IMR-90 (cell line): ENCODE measurements at places on chromosomes 6 and 20.

DNA sequence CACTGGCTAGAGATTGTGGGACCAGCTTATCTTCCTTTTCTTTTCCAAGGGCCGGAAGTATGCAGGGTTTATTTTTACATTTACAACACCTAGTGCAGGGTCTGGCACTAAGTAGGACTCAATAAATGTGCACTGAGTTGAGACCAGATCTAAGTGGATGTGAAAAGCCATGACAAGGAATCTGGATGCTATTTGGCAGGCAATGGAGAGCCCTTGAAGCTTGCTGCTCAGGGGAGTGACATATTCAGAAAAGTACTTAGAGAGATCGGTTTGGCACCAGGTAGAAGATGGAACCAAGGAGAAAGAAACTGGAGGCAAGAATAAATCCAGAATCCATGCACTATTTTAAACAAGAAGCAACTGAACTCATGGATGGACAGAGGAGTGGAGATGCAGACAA, 815.8 kb downstream of the MAFB start:
- no peak overlapping the region for H3K27ac ChIP-seq
- no peak overlapping the region for H3K4me3 ChIP-seq
- DNase-seq: no peak
- H3K36me3 ChIP-seq: no peaks in the 10 kb centered on the region
- 0 out of 2 replicates have a peak, but pooled peaks cover 3% of the 10 kb centered on the region for H3K27me3 ChIP-seq
- no peaks in the 10 kb centered on the region for H3K4me1 ChIP-seq

DNA sequence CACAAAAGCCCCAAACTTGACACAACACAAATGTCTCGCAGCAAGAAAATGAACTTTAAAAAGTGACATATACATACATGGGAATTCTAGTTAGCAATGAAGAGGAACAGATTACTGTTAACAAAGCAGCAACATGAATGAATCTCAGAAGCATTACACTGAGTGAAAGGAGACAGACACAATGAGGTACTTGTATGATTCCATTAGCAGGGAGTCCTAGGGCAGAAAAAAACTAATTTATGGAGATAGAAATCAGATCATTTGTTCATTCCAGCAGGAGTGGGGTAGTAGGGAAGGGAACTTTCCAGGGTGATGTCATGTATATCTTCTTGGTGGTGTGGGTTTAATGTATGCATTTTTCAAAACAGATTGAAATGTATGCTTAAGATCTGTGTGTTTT, 524.4 kb downstream of the KIF16B start:
- no peak overlapping the region for H3K4me3 ChIP-seq
- H3K36me3 ChIP-seq: no peaks in the 10 kb centered on the region
- H3K27ac ChIP-seq: no peak overlapping the region
- H3K27me3 ChIP-seq: no peaks in the 10 kb centered on the region

- H3K27ac ChIP-seq: no peak overlapping the region
- DNase-seq: no peak
- H3K4me1 ChIP-seq: no peaks in the 10 kb centered on the region
- H3K36me3 ChIP-seq: no peaks in the 10 kb centered on the region
- no peak overlapping the region for H3K4me3 ChIP-seq
Observed at GRCh38 chr6:67252663-67253062, 1382.4 kb upstream of the ADGRB3 start.

DNA sequence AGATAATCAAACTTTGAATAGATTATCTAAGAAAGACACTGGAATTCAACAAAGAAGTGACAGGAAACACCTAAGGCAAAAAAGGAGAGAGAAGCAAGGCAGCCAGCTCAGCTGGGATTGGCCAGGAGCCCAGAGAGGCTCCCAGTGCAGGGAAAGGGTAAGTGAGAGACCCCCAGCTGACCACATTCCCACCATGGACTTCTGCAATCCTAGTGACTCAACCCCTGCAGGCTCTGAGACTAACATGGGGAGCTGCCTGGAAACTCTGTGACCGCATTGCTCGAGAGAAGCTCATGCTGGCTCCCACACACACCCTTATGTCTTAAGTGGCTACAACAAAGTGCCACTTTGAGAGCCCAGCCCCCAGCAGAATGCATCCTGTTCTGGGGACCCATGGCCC, 215.1 kb downstream of the PACRG start:
- H3K36me3 ChIP-seq: no peaks in the 10 kb centered on the region
- H3K27ac ChIP-seq: no peak overlapping the region
- peak; percentile 61 for DNase-seq
- H3K4me1 ChIP-seq: no peaks in the 10 kb centered on the region
- no peaks in the 10 kb centered on the region for H3K27me3 ChIP-seq

DNA sequence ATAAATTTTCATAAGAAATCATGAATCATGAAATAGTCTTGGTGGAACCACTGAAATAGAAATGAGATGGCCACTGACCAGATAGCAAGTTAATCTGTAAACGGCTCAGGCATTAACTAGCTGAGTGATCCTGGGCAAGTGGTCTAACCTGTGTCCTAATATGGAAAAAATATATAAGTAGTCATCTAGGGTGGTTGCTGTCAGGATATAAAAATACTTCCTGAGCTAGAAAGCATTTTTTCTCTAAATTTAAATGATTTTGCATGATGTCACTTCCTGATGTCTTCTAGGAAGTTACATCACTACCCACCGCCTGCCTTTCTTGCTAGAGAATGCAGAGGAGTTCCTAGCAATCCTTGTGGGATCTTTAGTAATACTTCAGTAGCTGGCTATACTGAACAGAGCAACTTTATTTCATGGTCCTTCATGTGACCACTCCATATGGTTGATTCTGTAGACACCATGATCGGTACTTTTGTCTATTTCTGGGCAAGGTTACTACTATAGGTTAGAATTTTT, 228.1 kb upstream of the CEP162 start:
- no peaks in the 10 kb centered on the region for H3K4me1 ChIP-seq
- no peaks in the 10 kb centered on the region; the same call in 1 of the 2 replicates for H3K27me3 ChIP-seq
- no peak for DNase-seq
- no peak overlapping the region for H3K4me3 ChIP-seq

DNA sequence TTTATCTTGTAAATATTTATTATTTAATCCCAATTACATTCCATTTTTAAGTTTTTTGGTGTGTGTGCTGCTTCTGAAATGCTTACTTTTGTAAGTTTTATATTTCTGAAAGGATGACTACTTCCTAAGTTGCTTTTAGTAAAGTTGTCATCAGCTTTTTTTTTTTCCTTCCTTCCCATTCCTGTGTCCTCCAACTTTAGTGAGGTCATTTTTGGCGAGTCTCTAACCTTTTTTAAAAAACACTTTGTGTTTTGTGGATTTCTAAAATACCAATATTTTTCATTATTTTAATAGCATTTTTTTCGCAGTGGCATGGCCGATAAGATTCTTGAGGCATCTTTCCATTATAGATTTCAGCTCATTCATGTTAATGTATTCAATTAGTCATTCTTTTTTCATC, 30.9 kb downstream of the FIG4 start:
- no peak for DNase-seq
- no peaks in the 10 kb centered on the region for H3K4me1 ChIP-seq
- H3K36me3 ChIP-seq: no peaks in the 10 kb centered on the region; the same call in 1 of the 2 replicates
- H3K27ac ChIP-seq: no peak overlapping the region
- no peaks in the 10 kb centered on the region for H3K27me3 ChIP-seq
- H3K4me3 ChIP-seq: no peak overlapping the region

GRCh38 chr20:41505184-41505583, 113.0 kb downstream of the CHD6 start:
- no peaks in the 10 kb centered on the region for H3K27me3 ChIP-seq
- H3K27ac ChIP-seq: no peak overlapping the region
- H3K4me1 ChIP-seq: peaks cover 18% of the 10 kb centered on the region
- H3K4me3 ChIP-seq: no peak overlapping the region
- DNase-seq: no peak

DNA sequence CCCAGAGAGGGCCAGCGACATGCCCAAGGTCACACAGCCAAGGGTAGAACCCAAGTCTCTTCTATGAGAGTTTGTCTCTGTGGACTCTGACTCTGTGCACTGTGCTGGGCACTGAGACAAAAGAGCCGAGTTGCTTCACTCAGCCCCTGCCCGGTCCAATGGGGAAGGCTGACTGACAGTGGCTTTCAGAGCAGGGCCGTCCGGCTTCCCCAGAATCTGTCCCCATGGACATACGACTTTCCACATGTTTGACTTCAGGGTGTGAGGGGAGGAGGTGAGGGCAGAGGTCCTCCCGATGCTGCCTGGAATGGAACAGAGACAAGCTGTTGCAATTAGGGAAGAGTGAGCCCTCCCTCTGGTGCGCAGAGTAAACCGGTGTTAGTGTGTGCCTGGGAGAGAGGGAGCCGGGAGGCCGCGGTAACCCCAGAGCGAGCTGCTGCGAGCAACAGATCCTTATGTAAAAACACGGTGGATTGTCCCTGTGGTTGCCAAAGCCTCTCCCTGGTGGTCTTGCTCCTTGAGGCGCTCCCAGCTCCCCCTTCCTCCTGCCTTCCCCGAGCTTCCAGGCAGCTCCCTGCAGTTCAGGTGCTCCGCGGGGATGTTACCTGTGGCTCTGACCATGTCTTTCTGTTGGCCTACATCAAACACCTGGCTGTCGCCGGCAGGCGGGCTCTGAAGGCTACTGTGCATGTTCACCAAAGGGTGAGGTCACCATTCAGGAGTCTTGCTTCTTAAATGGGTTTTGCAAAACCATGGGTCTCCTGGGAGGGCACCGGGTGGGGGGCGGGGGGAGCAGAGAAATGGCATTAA, 672 bp downstream of the SIRPA start:
- peaks cover 22% of the 10 kb centered on the region for H3K4me1 ChIP-seq
- DNase-seq: no peak
- H3K4me3 ChIP-seq: peak overlapping the region; percentile 77
- H3K27ac ChIP-seq: peak overlapping the region; percentile 90
- peaks cover 3% of the 10 kb centered on the region for H3K36me3 ChIP-seq
- no peaks in the 10 kb centered on the region for H3K27me3 ChIP-seq

GRCh38 chr6:35733633-35734032, 3.2 kb upstream of the ARMC12 start:
- H3K4me1 ChIP-seq: no peaks in the 10 kb centered on the region
- H3K27ac ChIP-seq: no peak overlapping the region
- DNase-seq: no peak
- no peaks in the 10 kb centered on the region for H3K27me3 ChIP-seq
- no peak overlapping the region for H3K4me3 ChIP-seq
- no peaks in the 10 kb centered on the region for H3K36me3 ChIP-seq

DNA sequence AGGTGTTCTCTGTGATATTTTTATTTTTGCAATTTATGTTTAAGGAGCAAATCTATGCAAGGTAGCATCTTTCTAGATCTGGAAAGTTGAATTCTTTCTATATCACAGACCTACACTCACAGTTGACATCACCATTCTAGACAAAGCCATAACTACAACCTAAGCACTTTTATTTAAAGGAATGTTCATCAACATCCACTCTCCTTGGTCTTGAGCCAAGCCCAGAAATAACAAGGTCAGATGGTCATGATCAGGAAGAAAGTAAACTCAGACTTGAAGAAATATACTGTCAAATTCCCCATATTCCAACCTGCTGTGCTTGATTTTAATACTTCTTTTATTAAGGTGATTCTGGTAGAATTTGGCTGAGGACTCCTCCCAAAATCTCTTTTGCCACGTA, 32.2 kb downstream of the MMUT start:
- H3K4me1 ChIP-seq: no peaks in the 10 kb centered on the region; the same call in 1 of the 2 replicates
- H3K27ac ChIP-seq: no peak overlapping the region
- H3K36me3 ChIP-seq: peaks cover 6% of the 10 kb centered on the region

- DNase-seq: no peak
- no peaks in the 10 kb centered on the region for H3K27me3 ChIP-seq
- H3K4me3 ChIP-seq: no peak overlapping the region
- H3K36me3 ChIP-seq: no peaks in the 10 kb centered on the region
- H3K27ac ChIP-seq: no peak overlapping the region
- H3K4me1 ChIP-seq: no peaks in the 10 kb centered on the region
Observed at GRCh38 chr6:168583126-168583525, 142.1 kb downstream of the SMOC2 start.

DNA sequence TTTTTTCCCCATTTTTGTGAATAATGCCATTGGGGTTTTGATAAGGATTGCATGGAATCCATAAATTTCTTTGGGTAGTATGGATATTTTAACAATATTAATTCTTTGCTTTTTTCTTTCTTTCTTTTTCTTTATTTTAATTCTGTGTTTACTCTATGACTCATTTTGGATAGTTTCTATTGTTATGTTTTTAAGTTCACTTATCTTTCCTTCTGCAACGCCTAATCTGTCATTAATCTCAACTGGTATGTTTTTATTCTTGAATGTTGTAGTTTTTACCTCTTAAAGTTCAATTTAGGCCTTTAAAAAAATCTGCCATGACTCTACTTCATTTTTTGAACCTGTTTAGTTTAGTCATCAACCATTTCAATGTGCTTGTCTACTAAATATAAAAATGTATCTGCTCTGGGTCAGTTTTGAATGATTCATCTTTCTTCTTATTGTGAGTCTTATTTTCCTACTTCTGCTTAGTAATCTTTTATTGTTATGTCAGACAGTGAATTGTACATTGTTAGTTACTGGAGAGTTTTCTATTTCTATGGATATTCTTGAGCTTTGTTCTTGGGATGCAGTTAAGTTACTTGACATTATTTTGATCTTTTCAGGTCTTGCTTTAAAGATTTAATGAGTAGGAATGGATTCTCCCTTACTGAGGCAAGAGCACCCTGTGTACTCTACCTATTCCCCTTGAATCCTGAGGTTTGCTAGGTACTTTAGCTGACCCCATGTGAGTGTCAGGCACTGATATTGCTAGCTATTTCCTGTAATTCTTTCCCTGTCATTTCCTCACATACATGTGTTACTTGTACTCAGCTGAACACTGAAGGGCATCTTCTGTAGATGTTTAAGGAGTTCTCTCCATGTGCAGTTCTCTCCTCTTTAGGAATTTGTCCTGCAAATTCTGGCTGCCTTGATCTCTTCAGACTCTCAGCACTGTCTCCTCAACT, 104.2 kb downstream of the TFAP2B start:
- H3K27ac ChIP-seq: no peak overlapping the region
- no peak for DNase-seq
- H3K36me3 ChIP-seq: no peaks in the 10 kb centered on the region
- H3K4me3 ChIP-seq: no peak overlapping the region

DNA sequence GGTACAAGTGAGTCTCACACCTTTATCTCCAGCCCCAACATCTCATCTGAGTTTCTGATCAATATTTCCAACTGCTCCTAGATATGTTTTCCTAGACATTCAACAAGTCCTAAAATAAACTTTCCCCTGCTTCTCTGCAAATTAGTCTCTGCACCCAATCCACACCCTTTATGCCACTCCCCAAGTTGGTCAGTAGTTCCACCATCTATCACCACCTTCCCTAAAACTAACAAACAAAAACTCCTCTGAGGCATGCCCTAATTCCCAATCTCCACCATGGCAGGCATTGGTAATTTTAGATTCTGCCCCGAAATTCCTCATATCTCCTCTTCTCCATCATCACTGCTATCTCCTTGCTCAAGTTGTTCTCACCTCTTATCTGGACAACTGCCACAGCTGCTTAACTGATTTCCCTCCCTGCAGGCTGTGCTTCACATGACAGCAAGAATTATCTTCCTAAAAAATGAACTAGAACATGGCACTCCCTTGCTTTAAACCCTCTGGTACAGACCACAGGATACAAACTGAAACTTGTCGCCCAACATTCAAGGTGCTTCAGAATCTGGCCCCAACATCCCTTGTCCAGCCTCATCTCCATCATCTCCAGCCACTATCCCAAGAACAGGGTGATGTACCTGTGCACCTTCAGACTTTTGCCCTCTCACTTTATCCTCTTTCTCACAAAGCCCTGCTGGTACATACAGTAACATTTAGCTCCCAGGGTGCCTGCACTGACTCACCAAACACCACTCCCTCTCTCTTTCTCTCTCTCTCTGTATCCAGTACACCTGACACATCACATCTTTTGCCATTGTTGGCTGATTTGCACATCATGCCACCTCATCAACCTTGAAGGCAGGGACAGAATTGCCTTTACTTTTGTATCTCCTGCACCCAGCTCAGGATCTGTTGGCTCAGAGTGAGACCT, 55.5 kb downstream of the ZHX3 start:
- H3K4me1 ChIP-seq: peaks cover 3% of the 10 kb centered on the region; the same call in 1 of the 2 replicates
- no peak overlapping the region for H3K4me3 ChIP-seq
- peak; percentile 29 for DNase-seq
- H3K27ac ChIP-seq: no peak overlapping the region
- H3K27me3 ChIP-seq: no peaks in the 10 kb centered on the region
